Osteoblast (primary cell): ENCODE measurements at places on chromosomes 2 and 18.

DNA sequence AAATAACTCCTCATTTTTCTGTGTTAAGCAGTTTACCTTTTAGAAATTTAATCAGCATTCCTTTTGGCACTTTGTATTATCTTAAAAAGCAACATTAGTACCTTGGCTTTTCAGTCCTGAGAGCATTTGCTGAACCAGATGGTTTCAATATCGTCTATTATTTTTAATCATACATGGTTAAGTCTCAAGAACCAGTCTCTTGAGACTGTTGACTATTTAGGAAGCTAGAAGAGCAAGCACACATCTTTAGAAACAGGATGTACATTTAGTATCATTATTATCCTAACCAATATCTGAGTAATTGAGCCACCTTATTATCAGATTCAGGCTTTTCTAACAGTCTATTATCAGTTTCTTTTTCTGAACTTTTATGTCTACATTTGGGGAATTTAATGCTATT, 28.2 kb upstream of the ZEB2 start:
- H3K36me3 ChIP-seq, result no peaks in the 10 kb centered on the region
- peaks cover 4% of the 10 kb centered on the region for H3K4me1 ChIP-seq
- no peak for DNase-seq
- H3K27ac ChIP-seq, result no peak overlapping the region
- H3K27me3 ChIP-seq, result no peaks in the 10 kb centered on the region

- H3K27ac ChIP-seq, result no peak overlapping the region
- no peak overlapping the region for H3K4me3 ChIP-seq
- no peak for DNase-seq
These were observed 29.9 kb downstream of the BIRC6 start for GRCh38 chr2:32386739-32387138.

DNA sequence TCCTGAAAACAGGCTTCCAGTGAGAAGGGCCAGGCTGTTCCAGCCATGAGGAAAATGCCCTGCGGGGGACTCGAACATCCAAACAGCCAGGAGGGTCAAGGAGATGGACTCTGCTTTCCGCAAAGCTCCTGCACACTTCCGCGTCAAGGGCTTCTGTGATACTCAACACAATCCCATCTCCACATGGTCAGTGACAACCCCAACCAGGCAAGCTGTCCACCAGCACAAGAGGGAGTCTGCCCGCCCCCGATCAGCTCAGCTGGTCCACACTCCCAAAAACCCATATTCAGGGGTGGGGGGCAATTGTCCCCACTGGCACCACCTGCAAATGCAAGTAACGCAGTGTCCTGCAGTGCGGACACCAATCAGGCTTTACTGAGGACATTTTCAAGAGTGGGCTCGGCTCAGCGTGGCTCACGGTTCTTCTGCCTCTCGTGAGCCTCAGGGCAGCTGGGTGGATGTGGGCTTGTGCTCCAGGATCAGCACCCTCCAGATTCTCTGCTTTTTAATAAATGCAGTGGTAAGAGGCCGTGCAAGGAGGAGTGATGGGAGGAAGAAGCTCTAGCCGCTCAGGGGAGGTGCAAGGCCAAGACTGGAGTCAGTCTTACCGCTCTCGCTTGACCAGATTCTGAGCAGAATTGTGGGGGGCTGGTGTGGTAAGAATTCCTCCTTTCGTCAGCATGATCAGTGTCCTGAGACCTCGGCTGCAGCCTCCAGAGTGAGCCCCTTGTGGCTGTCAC, 19.5 kb upstream of the CIDEA start:
- H3K27me3 ChIP-seq, result no peaks in the 10 kb centered on the region
- peaks cover 21% of the 10 kb centered on the region for H3K4me1 ChIP-seq
- H3K4me3 ChIP-seq, result no peak overlapping the region
- H3K27ac ChIP-seq, result no peak overlapping the region
- no peaks in the 10 kb centered on the region for H3K36me3 ChIP-seq

GRCh38 chr2:50556934-50557575, 474.9 kb downstream of the NRXN1 start:
- H3K4me3 ChIP-seq, result no peak overlapping the region
- H3K27ac ChIP-seq, result no peak overlapping the region
- H3K36me3 ChIP-seq, result no peaks in the 10 kb centered on the region
- H3K27me3 ChIP-seq, result no peaks in the 10 kb centered on the region

DNA sequence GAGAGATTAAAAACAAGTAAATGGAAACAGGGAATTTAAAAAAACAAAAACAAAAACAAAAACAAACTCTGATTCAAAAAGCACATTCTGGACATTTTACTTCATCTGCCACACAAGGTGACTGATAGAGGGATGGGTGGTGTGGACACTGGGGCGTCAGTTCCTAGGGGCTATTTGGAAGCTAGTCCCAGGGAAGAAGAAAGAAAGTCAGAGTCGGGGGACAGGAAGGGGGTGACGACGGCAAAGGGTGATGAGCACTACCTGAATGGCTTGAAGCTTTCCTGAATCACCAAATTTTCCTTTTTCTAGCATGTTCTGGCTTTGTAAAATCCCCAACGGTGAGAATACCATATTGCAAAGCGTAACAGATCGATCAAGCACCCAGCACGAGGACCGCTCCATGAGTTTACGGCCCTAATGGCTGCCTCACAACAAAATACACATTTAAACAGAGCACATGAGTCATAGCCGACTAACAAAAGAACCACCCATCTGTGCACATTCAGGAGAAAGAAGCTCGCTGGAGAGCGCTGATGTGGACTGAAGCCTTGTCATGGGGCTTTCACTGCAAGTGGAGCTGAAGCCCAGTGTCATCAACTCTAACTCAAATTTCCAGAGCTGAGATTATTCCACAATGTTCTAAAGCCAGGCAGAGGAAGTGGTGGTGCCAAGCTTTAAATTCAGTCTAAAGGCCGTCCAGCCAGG, 178.9 kb downstream of the LNPK start:
- no peaks in the 10 kb centered on the region for H3K36me3 ChIP-seq
- H3K27me3 ChIP-seq, result no peaks in the 10 kb centered on the region
- DNase-seq, result no peak
- H3K27ac ChIP-seq, result no peak overlapping the region
- no peak overlapping the region for H3K4me3 ChIP-seq
- H3K4me1 ChIP-seq, result no peaks in the 10 kb centered on the region

GRCh38 chr2:50148632-50149031, 883.3 kb downstream of the NRXN1 start:
- no peaks in the 10 kb centered on the region for H3K27me3 ChIP-seq
- no peak for DNase-seq
- H3K36me3 ChIP-seq, result no peaks in the 10 kb centered on the region

GRCh38 chr2:168037778-168038177, 209.6 kb downstream of the STK39 start:
- no peaks in the 10 kb centered on the region for H3K27me3 ChIP-seq
- no peak for DNase-seq
- no peaks in the 10 kb centered on the region for H3K4me1 ChIP-seq
- H3K4me3 ChIP-seq, result no peak overlapping the region
- no peaks in the 10 kb centered on the region for H3K36me3 ChIP-seq
- H3K27ac ChIP-seq, result no peak overlapping the region

GRCh38 chr18:63646936-63647335, 2.9 kb upstream of the SERPINB4 start:
- no peak overlapping the region for H3K27ac ChIP-seq
- no peaks in the 10 kb centered on the region for H3K4me1 ChIP-seq
- no peaks in the 10 kb centered on the region for H3K27me3 ChIP-seq
- DNase-seq, result no peak
- no peaks in the 10 kb centered on the region for H3K36me3 ChIP-seq

GRCh38 chr2:235977445-235977844, 190.7 kb downstream of the GBX2 start:
- no peaks in the 10 kb centered on the region for H3K36me3 ChIP-seq
- no peak overlapping the region for H3K4me3 ChIP-seq
- no peak overlapping the region for H3K27ac ChIP-seq
- no peaks in the 10 kb centered on the region for H3K27me3 ChIP-seq

- no peak overlapping the region for H3K4me3 ChIP-seq
These were observed 116.4 kb downstream of the IRS1 start for GRCh38 chr2:226683196-226683595.

GRCh38 chr2:50181212-50181611, 850.7 kb downstream of the NRXN1 start:
- H3K4me3 ChIP-seq, result no peak overlapping the region
- no peaks in the 10 kb centered on the region for H3K4me1 ChIP-seq
- H3K36me3 ChIP-seq, result no peaks in the 10 kb centered on the region
- H3K27ac ChIP-seq, result no peak overlapping the region
- no peaks in the 10 kb centered on the region for H3K27me3 ChIP-seq

- peak overlapping the region; percentile 26 for H3K4me3 ChIP-seq
- H3K36me3 ChIP-seq, result no peaks in the 10 kb centered on the region
- peak; percentile 94 for DNase-seq
- peak overlapping the region; percentile 84 for H3K27ac ChIP-seq
- no peaks in the 10 kb centered on the region for H3K27me3 ChIP-seq
These were observed 9.4 kb downstream of the GPD2 start for GRCh38 chr2:156445296-156446220.

GRCh38 chr2:104871649-104871971, 17.7 kb downstream of the POU3F3 start:
- H3K36me3 ChIP-seq, result no peaks in the 10 kb centered on the region
- no peak for DNase-seq
- no peak overlapping the region for H3K27ac ChIP-seq
- peaks cover 4% of the 10 kb centered on the region for H3K4me1 ChIP-seq
- H3K27me3 ChIP-seq, result peaks cover 25% of the 10 kb centered on the region

- H3K4me3 ChIP-seq, result no peak overlapping the region
- no peaks in the 10 kb centered on the region for H3K27me3 ChIP-seq
- no peaks in the 10 kb centered on the region for H3K4me1 ChIP-seq
- H3K27ac ChIP-seq, result no peak overlapping the region
- no peaks in the 10 kb centered on the region for H3K36me3 ChIP-seq
These were observed 265.8 kb downstream of the TTC32 start for GRCh38 chr2:19635951-19636510.

DNA sequence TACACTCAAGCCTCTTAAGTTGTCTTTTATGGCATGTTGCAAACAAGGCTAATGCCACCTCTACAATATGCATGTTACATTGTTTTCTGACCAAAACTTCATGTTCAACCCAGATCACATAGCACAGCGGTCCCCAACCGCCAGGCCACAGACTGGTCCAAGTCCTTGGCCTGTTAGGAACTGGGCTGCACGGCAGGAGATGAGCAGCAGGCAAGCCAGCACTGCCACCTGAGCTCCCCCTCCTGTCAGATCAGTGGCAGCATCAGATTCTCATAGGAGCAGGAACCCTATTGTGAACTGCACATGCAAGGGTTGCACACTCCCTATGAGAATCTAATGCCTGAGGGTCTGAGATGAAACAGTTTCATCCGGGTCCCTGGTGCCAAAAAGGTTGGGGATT, 324.8 kb upstream of the CHAC2 start:
- H3K4me1 ChIP-seq, result no peaks in the 10 kb centered on the region
- no peaks in the 10 kb centered on the region for H3K27me3 ChIP-seq
- H3K4me3 ChIP-seq, result no peak overlapping the region
- no peak overlapping the region for H3K27ac ChIP-seq
- no peaks in the 10 kb centered on the region for H3K36me3 ChIP-seq

DNA sequence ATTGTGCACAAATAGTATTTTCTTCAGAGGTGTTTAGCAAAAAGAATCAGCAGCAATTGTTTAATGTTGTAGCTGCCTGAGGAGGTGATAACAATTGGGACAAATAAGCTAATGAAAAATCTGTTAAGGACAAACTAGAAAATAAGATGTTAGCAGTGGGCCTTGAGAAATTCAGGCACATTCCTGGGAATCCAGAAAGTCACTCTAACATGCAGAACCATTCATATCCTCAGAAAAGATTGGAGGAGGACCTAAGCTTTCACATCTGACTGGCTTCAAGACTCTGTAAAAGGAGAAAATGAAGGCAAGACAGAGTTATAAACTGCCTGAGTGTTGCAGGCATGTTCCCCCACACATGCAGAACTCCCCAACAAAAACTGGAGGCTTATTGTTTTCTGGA, 353.5 kb upstream of the RGPD4 start:
- H3K27ac ChIP-seq, result no peak overlapping the region
- no peak for DNase-seq
- H3K27me3 ChIP-seq, result no peaks in the 10 kb centered on the region
- H3K36me3 ChIP-seq, result no peaks in the 10 kb centered on the region

DNA sequence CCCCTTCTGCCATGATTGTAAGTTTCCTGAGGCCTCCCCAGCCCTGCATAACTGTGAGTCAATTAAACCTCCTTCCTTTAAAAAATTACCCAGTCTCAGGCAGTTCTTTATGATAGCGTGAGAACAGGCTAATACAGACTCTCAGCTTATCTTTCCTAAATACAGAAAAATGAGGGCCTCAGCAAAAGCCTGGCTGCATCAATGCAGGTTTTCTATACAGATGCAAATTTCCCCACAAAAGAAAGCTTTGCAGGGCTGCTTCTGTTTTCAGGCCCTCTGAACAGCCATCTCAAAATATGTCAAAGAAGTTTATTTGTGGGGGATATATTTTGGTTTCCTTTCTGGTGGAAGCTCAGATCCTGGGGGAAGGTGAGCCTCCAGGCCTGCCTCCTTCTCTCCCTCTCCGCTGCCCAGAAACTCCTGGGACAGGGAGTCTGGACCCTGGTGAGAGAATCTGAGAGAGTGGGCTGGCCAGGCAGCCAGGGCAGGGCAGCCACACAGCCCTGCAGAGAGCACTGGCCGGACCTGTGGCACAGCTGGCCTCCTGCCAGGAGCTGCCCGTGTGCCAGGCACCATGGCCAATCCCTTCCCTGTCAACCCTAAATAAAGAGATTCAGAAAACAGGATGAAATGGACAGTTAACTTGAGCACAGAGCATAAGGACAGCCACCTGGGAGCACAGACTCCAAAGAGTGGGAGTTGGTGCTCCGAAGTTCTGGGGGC, 21.6 kb upstream of the AGXT start:
- H3K4me1 ChIP-seq, result no peaks in the 10 kb centered on the region
- no peak overlapping the region for H3K27ac ChIP-seq
- H3K36me3 ChIP-seq, result no peaks in the 10 kb centered on the region
- H3K27me3 ChIP-seq, result peaks cover 9% of the 10 kb centered on the region
- DNase-seq, result peak; percentile 19

- no peaks in the 10 kb centered on the region for H3K36me3 ChIP-seq
- H3K27me3 ChIP-seq, result no peaks in the 10 kb centered on the region
- no peaks in the 10 kb centered on the region for H3K4me1 ChIP-seq
These were observed 441.4 kb downstream of the NBAS start for GRCh38 chr2:15119722-15120175.

DNA sequence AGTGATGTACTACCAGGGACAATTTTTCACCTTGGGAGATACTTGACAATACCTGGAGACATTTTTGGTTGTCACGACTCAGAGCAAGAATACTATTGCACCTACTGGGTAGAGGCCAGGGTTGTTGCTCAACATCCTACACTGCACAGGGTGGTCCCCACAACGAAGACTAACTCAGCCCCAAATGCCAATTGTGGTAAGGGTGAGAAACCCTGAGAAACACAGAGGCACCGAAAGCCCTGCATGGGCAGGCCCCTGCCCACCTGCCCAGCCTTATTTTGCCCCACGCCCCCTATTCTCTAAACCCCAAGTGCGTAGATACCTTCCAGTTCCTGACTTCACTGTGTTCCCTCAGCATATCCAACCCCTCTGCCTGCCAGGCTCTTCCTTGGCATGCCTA, 163.1 kb upstream of the PKDCC start:
- no peak overlapping the region for H3K4me3 ChIP-seq
- H3K27me3 ChIP-seq, result peaks cover 5% of the 10 kb centered on the region
- H3K36me3 ChIP-seq, result no peaks in the 10 kb centered on the region
- no peak for DNase-seq
- H3K27ac ChIP-seq, result no peak overlapping the region
